Thyroid gland (tissue), 4 donors: ENCODE measurements at places on chromosomes 1 and 21.

DNA sequence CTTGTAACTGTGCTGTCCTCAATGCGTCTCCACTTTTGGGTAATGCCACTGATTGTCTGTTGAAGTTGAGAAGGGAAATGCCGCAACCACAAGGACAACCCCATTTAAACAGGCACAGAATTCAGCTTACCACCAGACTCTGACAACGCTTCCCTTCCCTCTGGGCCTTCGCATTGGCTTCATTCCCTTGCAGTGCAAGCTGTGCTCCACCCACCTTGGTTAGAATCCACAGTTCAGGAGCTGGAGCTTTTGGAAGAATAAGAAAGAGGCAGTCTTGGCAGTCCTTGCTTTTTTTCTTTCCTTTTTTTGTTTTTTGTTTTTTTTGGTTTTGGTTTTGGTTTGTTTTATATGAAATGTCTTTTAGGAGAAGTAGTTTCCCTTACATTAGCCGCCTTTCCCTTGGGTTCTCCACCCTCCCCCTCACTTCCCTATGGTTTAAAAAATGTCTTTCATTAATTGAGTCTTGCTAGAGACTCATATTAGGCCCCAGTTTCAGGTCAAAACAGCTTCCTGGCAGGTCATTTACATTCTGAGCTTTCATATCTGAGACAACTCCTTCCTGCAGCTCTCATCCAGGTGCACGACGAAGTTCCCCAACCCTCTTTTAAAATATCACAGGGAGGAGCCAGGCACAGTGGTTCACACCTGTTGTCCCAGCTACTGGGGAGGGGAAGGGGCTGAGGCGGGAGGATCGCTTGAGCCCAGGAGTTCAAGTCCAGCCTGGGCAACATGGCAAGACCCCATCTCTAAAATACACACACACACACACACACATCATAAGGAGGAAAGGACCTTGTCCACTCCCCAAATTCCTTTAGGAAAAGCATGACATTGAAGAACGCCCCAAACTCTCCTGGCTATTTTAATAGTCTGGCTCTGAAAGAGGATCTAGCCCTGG, 20.7 kb upstream of the LAX1 start:
- H3K27me3 ChIP-seq: no peaks in the 10 kb centered on the region
- peaks cover 8% of the 10 kb centered on the region for H3K4me1 ChIP-seq
- no peaks in the 10 kb centered on the region for H3K36me3 ChIP-seq
- H3K27ac ChIP-seq: peak overlapping the region; percentile 49

DNA sequence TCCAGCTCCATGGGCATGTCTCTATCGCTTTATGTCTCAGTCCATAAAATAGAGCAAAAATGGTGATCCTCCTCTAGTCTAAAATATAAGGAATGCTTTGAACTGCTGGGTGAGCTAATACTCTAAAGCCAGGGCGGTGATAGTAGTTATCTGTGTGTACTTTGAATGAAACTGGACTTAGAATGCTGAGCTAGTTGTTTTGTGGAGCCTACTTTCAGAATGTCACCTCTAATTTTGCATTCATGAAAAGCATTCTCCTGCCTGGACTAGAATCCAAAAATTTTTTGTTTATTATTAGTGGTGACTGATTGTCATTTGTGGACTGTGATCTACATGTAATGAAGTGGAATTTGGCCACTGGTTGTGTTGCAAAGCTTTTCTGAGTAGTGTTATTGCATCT, 241.6 kb upstream of the C1orf105 start:
- no peaks in the 10 kb centered on the region for H3K36me3 ChIP-seq
- H3K27me3 ChIP-seq: no peaks in the 10 kb centered on the region
- H3K4me3 ChIP-seq: no peak overlapping the region
- H3K27ac ChIP-seq: no peak overlapping the region

DNA sequence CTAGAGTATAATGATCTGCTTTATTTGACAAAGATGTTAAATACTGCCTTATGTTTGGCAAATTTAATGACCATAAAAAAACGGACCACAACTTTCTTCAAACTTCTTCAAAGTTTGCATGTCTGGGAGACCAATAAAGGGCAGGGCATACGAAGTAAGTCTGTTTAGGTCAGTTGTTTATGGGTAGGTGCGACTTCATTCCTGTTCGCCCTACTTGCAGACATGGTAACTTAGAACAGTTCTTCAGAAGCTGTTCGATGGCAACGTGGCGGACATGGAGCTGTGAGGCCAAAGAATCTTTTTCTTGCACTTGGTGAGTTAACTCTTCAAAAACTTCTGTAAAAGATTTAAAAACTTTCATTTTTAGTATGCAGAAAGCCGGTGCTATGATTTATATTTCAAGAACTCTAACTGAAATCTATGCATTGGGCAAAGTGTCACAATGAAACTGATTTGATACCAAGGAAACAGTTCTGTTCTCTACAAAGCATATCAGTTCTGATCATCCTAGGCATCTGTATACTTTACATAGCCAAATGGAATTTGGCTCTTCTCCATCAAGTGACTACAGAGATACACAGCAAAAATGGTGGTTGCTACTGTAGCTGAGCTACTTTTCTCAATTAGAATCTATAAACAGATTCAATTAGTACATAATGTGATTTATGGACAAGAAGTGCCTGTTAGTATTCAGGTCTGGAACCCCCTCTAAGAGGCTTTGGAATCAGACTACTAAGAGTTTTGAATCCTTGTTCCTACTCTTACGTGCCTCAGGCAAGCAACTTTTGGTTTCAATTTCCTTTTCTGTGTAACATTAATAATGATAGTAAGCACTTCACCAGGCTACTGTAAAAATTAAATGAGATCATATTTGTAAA, 25.7 kb downstream of the C21orf91 start:
- peak overlapping the region; percentile 17 for H3K27ac ChIP-seq
- H3K4me3 ChIP-seq: no peak overlapping the region
- DNase-seq: no peak
- H3K36me3 ChIP-seq: peaks cover 3% of the 10 kb centered on the region
- no peaks in the 10 kb centered on the region for H3K27me3 ChIP-seq

- H3K4me3 ChIP-seq: no peak overlapping the region
- no peaks in the 10 kb centered on the region for H3K36me3 ChIP-seq
- DNase-seq: peak; percentile 3
- no peaks in the 10 kb centered on the region for H3K27me3 ChIP-seq
Measured at GRCh38 chr21:35924714-35925301, 135.5 kb downstream of the SETD4 start.
